ENCODE measurements at places on chromosomes 6 and 20.

GRCh38 chr6:5085648-5086293 is 630 bp downstream of the PPP1R3G start:
- no peak for DNase-seq

DNA sequence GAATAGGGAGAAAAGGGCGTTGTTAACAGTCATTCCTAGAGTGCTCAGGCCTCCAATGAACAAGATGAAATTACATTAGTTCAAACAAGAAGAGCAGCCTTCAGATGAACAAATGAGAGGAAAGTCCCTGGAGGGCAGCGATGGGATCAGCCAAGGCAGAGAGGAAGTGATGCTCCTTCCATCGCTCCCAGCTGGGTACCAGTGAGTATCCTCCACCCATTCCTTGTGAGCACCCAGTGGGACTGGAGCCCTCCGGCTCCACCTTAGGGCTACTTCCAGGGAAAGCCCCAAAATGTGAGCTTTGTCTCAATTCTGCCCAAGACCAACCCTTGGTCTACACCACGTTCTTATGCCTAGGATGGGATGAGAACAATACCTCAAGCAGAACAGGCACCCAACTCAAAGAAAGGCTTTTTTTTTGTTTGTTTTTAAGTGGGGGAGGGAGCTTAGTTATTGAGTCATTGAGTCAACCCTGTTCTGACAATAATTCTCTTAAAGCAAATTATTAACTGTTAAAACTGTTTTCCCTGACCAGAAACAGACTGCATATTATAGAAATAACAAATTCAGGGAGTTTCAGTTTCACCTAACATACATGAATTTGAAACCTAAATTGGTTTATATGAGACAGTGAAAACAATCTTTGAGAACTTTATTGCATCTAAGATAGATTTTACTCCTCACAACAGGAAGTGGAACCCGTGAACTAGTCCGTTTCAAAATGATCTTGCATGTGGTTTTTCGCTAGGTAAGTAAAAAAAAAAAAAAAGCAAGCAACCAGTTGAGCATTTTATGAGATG is 106.9 kb downstream of the IPCEF1 start:
- DNase-seq, result no peak

DNA sequence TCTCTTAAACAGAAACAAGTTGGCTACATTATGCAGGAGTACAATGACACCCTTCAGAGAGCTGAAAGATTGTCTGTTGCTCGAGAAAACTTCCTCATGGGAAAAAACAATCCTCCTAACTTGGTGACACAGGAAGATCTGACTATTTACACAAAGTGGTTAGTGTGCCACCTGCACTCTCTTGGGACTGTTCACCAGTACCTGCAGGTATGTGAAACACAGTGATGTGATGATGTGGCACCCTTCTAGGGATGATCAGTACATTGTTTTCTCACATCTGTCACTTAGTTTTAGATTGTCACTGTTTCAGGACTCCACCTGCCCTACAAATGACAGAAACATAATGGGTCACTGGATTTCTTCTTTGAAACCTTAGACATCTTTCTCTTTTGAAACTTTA is 101.8 kb downstream of the CEP57L1 start:
- no peak for DNase-seq

GRCh38 chr6:144715344-144715743 is 430.2 kb downstream of the UTRN start:
- no peak for DNase-seq

GRCh38 chr6:20056350-20056992 is 155.8 kb downstream of the MBOAT1 start:
- no peak for DNase-seq

- DNase-seq, result no peak
Measured at GRCh38 chr20:17987988-17988387, 19.2 kb downstream of the MGME1 start.

DNA sequence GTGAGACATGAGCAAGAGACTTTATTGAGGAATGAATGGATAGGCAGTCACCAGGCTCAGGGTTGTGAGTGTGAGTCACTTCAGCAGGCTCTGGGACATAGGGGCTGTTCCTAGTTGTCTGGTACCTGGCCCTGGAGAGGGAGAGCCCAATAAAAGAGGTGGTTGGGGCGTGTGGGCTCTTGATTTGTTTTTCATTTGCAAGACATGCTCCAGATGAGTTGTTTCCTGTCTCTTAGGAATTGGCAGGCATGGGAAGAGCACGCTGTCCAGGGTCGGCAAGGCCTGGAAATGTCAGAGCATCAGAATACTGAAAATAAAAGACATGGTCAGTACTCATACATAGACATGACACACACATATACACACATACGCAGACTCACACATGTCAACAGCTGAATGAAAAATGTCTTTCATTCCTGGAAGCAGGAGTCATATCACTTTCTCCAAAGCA is 166.3 kb upstream of the SULF2 start:
- DNase-seq, result no peak

- no peak for DNase-seq
Measured at GRCh38 chr6:111536910-111537527, 54.0 kb upstream of the REV3L start.

DNA sequence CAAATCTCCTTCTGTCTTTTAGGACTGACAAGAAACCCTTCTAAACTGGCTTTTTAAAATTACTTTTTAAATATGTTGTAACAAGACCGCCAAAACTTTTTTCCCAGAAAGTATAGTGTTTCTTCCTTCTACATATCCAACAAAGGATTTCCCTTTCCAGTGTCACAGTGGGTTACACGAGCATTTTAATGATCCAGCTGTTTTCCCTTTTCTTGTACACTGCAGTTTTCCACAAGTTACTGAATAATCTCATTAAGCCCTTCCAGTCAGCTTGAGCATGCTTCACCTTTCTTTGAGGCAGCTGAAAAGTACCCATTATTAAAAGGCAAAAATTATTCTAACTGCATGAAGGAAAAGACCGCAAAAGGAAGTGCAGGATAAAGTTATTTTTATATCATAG is 48.6 kb downstream of the CD24 start:
- no peak for DNase-seq

DNA sequence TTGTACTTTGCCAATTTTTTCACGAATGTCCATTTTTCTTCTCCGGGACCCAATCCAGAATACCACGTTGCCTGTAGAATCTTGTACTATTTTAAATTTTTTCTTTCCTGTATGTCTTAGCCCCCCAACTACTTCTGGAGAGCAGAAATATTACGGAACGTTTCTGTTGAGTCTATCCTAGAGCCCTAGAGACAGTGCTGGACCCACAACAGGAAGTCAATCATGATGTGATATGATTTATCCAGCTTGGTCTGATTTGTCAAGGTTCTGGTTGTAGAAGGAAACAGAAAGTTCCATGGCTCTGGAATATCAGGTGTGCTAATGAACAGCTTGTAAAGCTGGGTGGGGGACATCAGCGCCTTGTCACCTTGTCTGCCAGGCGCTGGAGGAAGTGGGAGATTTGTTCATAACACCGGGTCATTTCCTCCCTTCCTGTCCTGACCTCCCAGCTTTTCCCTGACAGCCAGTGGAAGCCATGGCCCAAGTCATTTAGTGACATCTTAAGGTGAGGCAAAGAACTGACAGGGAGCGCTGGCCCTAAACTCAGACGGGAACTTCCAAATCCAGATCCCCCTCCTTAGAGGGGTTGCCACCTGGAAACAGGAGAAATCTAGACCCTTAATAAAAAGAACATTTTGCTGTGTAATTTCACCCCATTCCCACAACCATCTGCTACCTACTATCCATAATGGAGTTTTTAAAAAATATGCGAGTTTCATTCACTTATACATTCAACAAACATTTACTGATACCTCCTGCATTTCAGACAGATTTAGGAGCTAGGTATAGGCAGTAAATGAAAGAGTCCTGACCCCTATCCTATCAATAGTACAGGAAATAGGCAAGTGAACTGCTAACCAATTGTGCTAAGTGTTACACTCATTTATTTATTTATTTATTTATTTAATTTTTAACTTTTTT is 130.5 kb downstream of the ZFP64 start:
- no peak for DNase-seq

- DNase-seq, result no peak
Measured at GRCh38 chr20:22941550-22941949, 93.6 kb upstream of the SSTR4 start.

DNA sequence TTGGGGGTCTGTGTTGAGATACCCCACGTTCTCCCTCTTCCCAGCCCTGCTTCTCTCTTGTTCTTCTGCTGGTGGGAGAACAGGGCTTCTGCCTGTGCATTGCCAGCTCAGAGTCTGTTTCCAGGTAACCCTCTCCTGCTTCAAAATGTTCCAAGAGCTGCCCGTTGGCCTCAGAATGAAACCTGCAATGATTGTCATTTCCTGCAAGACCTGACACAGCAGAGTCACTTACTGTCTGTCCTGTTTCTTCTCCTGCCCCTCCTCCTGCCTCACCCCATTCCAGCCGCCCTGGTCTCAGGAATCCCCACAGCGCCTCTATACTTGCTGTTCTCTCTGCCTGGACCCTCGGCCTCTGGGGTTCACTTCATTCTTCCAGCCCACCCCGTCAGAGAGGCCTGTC is 81.4 kb upstream of the ARID1B start:
- DNase-seq, result no peak

GRCh38 chr20:1371202-1371782 is 21.6 kb downstream of the FKBP1A start:
- DNase-seq, result no peak

GRCh38 chr6:4446982-4447381 is 311.6 kb upstream of the ECI2 start:
- DNase-seq, result no peak

- no peak for DNase-seq
Measured at GRCh38 chr6:44266347-44266746, 996 bp upstream of the NFKBIE start.

DNA sequence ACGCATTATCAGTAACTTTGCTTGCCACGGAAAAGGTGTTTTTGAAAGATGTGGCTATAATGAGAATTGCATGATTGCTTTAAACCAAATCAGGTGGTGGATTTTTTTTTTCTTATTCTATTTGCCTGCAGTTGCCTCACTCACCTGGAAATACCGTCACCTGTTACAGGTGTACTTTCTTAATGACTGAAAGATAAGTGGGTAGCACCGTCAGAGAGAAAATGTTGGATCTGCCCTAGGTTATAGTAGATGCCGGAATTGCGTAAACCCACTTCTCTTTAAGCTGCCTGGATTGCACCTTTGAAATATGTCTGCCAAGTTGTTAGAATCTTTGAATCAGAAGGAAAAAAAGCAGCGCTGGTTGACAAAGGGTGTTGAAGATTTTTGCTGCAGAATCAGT is 68.5 kb downstream of the SH3BGRL2 start:
- no peak for DNase-seq

DNA sequence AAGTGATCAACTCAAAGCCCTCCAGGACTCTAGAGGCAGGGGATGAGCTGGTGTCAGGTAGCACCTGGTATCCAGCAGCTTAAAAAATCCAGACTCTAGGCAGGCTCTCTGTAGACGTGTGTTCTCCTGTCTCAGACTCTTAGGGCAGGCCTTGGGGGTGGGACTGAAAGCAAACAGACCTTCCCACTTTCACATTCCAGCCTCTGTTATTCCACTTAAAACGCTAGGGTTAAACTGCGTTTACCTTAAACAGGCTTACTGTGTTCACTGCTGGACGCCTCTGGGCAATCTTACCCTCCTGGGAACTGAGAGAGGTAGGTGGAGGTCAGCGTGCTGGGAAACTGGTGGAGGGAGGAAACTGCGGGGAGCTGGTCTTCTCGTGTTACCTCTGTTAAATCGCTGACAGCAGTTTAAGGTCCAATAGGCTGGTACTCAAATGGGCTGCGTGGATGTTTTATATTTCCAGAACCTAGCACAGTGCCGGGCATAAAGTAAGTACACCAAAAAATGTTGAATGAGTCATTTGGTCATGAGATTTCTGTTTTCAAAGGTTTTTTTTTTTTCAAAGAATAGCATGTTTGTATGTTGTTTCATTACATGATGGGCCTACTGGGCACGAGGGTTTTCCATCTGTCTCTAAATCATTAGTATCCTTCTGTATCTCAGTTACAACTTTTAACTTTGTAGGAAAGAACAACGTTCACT is at the start of gene GCNT2:
GCNT2 (plus strand) TSS at position 248 of the 705 bp plus-strand sequence. CDS start 7,561 bp downstream, outside the sequence.
- no peak for DNase-seq

- DNase-seq, result no peak
Measured at GRCh38 chr6:42022755-42023384, 27.5 kb upstream of the TAF8 start.

- no peak for DNase-seq
Measured at GRCh38 chr6:81331526-81331925, 421.0 kb downstream of the TENT5A start.

DNA sequence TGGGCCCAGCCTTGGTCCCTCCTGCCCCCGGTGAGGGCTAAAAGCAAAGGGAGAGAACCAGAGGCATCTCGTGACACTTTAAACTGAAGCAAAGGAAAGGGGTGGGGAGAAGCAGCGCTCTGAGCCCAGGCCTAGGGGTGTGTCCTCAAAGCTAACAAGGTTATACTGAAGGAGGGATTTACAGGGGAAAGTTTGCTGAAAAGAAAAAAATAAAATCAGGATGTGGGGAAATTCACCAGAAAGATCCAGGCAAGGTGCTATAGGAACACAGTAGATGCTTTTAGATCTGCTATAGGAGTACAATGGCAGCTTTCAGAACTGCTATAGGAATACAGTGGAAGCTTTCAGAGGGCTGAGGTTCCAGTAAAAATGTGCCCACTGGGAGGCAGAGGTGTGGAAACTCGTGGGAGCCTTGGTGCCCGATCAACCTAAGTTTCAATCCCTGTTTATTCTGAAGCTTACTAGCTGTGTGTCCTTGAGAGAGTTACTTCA is at the start of gene COL9A1:
COL9A1 (minus strand) TSS at position 51 of the 492 bp plus-strand sequence. CDS start 160 bp downstream, outside the sequence.
- no peak for DNase-seq

GRCh38 chr6:149845549-149845948 is 18.6 kb downstream of the LRP11 start:
- no peak for DNase-seq

GRCh38 chr6:47917202-47917601 is 135.4 kb downstream of the OPN5 start:
- no peak for DNase-seq

GRCh38 chr6:69138148-69138547 is 503.1 kb downstream of the ADGRB3 start:
- no peak for DNase-seq

GRCh38 chr6:4801491-4802110 is 25.4 kb downstream of the CDYL start:
- no peak for DNase-seq

DNA sequence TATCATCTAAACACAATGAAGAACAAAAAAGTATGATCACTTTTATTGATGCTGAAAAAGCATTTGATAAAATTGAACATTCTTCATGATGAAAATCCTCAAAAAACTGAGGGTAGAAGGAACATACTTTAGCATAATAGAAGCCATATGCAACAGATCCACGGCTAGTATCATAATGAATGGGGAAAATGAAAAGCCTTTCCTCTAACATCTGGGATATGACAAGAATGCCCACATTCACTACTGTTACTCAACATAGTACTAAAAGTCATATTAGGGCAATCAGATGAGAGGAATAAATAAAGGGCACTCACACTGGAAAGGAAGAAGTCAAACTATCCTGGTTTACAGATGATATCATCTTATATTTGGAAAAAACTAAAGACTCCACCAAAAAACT is 256.6 kb downstream of the RFPL4B start:
- no peak for DNase-seq

- no peak for DNase-seq
Measured at GRCh38 chr6:118667988-118668387, 16.6 kb upstream of the CEP85L start.

GRCh38 chr20:64156886-64157875 is 7.1 kb upstream of the MYT1 start:
- DNase-seq, result no peak
